NCI-H2029 (cell line): ENCODE measurements at places on chromosomes 4 and X.

DNA sequence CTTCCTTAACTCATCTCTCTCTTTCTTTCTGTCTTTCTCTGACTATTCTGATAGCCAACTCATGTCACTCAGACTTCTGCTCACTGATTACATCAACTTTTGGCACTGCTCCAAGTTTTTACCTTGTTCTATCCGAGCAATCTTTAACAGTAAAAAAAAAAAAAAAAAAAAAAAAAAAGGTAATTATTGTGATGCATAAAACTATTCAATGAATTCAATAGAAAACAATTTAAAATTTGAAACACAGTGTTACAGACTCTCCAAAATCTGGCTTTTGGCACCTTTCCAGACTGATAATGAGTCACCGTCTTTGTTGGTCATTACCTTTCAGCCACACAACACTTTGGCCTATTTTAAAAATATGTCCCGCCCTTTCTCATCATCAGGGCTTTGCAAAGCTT, 229.5 kb downstream of the GALNTL6 start:
- DNase-seq = peak; percentile 64

DNA sequence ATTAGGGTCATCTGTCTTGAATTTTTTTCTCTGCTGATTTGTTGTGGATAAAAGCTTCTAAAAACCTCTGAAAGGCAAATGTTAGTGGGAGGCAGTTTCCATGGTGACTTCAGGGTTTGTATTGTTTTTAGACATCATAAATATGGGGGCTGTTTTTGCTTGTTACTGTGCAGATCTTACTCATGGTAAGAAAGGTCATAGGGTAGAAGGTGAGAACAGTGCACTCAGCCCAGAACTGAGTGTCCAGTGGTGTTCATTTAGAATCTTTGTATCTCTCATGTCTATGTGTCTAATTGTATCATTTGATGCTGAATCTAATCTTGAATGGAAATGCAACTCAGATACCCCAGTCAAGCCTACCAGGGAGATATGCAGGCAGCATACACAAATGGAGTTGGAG, 609.8 kb downstream of the ZNF674 start:
- DNase-seq = no peak

- DNase-seq = no peak
Observed at GRCh38 chr4:82578935-82579334, 17.1 kb upstream of the TMEM150C start.

DNA sequence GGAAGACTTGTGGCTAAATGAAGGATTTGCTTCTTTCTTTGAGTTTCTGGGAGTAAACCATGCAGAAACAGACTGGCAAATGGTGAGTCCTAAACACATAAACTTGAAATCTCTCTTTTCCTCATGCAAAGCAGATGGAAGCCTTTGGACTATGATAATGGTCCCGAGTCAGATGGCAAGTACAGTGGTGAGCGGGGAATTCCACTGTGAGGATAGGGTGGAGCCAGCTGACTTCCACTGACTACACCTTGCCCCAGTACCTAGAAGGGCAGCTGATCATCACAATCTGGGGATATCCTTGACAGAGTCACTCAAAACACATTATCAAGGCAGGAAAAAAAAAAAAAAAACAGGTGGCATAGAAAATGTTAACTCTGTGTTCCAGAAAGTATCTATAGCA, 34.3 kb downstream of the ENPEP start:
- DNase-seq = no peak

DNA sequence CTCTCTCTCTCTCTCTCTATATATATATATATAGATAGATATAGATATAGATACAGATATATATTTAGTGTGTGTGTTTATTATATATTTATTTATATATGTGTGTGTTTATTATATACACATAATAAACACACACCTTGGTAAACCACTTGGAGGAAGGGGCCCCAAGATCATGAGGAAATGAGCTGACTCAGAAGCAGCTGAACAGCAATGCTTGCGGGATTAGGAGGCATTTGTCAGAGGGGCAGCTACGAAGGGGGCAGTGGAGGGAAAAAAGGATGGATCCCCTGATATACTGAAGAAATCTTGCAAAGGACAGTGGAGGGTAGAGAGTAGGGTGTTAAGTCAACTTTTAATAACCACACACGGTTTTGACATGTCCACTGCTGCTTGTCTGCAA, 120.0 kb upstream of the SORBS2 start:
- no peak for DNase-seq

- no peak for DNase-seq
Observed at GRCh38 chr4:108885211-108885610, 122.4 kb upstream of the ETNPPL start.

- DNase-seq = no peak
Observed at GRCh38 chr4:94407846-94408245, 43.9 kb upstream of the PDLIM5 start.

DNA sequence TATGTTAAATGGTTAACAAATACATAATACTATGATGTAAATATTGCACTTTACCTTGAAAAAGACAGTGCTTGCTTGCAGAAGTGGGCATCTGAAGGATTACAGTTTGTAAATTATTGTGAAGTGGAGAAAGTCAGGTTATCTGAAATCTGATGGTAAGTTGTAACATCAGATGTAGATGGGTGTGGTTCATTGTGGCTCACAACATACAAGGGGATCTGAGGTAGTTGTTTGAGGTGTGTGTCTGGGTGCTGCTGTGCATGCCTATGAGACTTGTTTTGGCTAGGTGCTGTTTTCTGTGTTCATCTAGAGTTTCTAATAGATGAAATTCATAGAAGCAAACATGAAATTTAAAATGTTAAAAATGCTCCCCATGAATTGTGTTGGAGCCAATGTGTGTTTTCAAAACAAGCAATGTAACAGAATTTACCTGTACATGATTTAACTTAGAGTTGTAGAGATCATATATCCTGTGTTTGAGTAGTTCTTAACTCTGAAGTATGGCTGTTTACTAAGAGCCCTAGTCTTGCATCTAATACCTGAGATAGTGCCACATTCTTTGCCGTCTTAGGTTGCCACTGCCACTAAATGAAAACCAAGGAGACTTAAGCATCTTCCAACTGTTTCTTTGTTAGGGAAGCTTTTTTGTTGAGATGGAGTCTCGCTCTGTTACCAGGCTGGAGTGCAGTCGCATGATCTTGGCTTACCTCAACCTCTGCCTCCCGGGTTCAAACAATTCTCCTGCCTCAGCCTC, 11.9 kb upstream of the NDUFC1 start:
- DNase-seq = no peak

- peak; percentile 6 for DNase-seq
Observed at GRCh38 chrX:37697169-37697760, 11.7 kb downstream of the XK start.

GRCh38 chr4:67659065-67659464, 41.9 kb downstream of the UBA6 start:
- no peak for DNase-seq

DNA sequence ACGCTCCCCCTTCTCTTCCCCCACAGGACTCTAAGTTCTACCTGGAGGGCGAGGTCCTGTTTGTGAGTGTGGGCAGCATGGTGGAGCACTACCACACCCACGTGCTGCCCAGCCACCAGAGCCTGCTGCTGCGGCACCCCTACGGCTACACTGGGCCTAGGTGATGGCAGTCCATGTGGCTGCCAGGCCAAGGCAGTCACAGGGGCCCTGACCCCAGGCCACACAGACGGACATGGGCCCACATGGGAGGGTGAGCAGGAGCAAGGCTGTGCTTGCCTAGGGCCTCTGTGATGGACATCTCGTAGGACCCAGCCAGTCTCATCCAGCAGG, 10.0 kb upstream of the ADD1 start:
- no peak for DNase-seq

DNA sequence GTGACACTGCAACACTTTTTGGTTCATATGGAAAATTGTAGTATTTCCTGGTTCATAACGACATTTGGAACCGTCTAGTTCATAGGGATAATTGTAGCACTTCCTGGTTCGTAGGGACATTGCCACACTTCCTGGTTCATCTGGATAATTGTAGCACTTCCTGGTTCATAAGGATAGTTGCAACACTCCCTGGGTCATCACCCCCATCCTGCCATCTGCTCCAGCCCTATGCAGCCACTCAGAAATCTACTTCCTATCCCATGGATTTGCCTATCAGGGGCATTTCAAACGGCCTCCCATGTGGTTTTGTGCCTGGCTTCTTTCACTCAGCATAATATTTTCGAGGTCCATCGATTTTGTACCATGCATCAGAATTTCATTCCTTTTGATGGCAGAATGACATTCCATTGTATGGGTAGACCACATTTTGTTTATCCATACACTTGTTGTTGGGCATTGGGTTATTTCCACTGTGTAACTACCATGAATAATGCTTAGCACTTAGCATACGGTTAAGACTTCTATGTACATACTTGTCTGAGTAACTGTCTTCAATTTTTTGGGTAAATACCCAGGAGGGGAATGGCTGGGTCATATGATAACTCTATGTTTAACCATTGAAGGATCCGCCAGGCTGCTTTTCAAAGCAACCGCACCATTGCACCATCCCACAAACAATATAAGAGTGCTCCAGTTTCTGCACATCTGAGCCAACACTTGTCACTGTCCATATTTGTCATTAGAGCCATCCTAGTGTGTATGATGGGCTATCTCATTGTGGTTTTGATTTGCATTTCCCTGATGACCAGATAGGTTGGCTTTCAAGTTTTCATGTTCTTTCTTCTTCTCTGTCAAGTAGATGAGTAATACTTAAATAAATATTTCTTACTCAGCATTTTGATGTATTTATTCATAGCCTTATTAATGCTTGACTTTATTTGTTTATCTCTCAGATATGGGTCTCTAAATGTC, 58.3 kb upstream of the CD99 start:
- DNase-seq = no peak

- no peak for DNase-seq
Observed at GRCh38 chrX:115553171-115553570, 7.8 kb upstream of the PLS3 start.

DNA sequence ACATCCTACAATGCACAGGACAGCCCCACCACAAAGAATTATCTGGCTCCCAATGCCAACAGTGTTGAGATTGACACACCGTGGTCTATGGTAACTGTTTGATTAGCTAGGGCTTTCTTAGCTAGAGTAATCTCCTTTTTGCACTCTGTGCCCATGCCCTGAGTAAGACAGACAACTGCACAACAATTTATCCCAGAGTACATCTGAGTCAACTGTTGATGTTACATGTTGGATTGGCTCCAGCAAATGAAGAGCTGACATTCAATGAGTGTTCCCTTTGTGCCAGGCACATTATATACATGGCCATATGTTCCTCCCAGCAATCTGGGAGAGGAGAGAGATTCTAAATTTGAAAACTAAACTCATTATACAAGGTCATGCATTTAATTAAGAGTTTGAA, 3.9 kb upstream of the FAM9C start:
- no peak for DNase-seq

DNA sequence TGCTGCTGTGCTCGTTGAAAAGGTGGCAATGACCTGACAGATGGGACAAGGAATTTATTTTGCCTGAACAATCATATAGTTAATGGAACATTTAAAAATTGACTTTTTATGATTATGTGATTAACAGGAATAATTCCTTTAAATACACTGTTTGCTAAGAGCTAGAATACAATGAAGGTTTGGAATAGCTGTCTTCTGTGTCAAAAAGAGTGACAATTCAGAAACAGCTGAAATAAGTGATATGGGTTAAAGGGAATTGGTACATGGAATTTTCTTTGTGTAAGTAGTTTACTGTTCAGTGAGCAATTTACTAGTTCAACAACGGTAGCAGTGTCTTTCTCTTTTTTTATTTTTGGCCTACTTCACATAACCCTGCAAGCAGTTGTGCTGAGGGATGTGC, 1083.5 kb upstream of the GRID2 start:
- no peak for DNase-seq

- DNase-seq = no peak
Observed at GRCh38 chrX:140509468-140510305, 4.8 kb upstream of the SOX3 start.

DNA sequence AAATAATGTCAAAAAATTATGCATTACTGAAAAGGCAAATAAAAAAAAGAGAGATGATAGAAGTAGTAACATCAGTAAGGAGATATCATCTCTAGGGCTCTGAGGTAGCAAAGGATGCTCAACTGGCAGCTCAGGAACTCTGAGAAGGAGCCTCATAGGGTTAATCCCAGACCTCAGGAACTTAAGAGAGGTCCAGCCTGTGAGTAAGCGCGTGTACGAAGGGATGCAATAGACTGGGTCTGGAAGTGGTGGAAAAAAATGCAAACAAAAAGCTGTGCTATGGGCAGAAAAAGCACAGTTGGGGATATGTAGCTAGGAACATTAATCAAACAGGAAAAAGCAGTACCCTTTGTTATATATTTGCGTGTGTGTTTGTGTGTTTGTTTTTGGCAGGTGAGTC, 282.0 kb downstream of the GALNTL6 start:
- peak; percentile 58 for DNase-seq

- no peak for DNase-seq
Observed at GRCh38 chrX:20454117-20454516, 187.4 kb upstream of the RPS6KA3 start.

DNA sequence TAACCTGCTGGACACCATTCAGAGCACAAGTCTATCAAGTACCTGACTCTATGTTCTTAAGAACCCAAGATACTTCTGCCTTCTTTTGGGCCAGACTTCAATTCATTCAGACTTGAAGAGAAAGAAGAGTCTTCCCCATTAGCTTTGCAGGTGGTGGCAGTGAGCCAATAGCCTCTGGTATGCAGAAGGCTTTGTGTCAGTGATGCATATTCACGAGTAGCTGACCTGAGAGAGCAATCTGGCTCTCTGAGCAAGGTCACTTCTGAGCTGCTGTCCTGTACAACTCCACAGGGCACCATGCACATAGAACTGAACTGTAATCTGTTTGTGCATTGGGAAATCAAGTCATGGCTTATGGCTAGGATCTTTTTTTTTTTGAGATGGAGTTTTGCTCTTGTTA, 39.9 kb upstream of the SPINK2 start:
- no peak for DNase-seq

DNA sequence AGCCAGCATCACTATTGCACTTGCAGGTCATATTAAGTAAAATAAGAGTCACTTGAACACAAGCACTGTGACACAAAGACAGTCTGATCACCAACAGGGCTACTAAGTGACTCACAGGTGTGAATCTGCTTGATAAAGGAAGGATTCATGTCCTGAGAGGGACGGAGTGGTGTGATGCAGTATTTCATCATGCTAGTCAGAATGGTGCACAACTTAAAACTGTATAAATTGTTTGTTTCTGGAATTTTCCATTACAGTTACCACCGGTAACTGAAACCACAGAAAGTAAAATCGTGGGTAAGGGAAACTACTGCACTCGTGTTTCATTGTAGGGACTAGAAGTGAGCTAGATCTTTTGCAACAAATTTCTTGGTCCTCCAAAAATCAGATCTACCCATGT, 109.7 kb downstream of the ELOVL6 start:
- DNase-seq = no peak

- no peak for DNase-seq
Observed at GRCh38 chrX:41457613-41458192, 10.6 kb downstream of the NYX start.

- DNase-seq = no peak
Observed at GRCh38 chr4:996030-996996, 3.1 kb upstream of the SLC26A1 start.

GRCh38 chr4:61202638-61203435, 2.7 kb downstream of the ADGRL3 start:
- peak; percentile 19 for DNase-seq
